Mesothelial cell of epicardium (in vitro differentiated cells): ENCODE measurements at places on chromosomes 3 and 15.

DNA sequence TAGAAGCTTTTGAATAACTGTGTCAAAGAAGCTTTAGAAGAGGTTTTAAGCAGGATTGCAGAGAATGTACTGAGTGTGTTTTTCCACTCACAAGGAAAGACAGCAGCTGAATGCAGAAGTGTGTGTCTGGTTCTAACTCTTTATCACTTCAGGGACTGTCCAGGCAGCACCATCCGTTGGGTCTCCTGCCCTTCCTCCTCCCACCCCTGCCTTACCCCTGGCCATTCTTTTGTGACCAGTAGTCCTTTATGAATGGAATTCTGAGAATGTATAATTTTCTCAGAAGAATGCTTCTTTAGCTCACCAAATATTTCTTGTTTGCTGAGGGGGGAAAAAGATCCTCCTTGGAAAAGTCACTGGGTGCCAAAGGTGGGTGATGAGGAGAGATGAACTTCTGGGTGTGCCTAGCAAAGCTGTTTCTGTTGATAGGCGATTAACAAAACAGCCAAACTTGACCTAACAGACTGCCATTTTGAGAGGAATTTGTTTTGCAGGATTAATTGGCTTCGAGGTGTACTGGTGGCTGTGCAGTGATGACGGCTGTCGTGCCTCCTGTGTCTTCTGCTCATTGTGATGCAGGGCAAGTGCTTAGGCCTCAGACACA is 70.9 kb downstream of the IGF1R start:
- H3K4me3 ChIP-seq, result peak overlapping the region; percentile 21
- H3K27me3 ChIP-seq, result no peaks in the 10 kb centered on the region
- peaks cover 82% of the 10 kb centered on the region for H3K4me1 ChIP-seq
- peak overlapping the region; percentile 94 for H3K27ac ChIP-seq

DNA sequence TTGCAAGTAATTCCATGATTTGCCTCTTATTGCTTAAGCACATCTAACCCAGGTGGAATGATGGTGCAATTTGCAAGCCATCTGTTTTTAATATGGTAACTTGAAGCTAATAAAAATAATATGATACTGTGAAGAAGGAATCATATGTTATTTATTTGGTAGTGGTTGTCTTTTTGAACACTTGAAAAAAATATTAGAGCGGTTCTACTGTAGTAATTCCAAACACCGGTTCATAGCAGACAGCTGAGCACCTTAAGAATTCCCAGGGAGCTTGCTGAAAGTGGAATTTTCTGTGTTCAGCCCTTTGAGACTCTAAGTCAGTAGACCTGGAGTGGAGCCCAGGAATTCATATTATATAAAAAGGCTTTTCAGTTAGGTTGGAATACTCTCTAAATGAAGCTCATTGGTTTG is 687.4 kb downstream of the EDEM1 start:
- H3K4me3 ChIP-seq, result no peak overlapping the region
- no peaks in the 10 kb centered on the region for H3K27me3 ChIP-seq
- no peaks in the 10 kb centered on the region for H3K36me3 ChIP-seq
- H3K4me1 ChIP-seq, result peaks cover 8% of the 10 kb centered on the region
- no peak overlapping the region for H3K27ac ChIP-seq

GRCh38 chr3:41190509-41191284 is 8.6 kb upstream of the CTNNB1 start:
- DNase-seq, result no peak
- no peaks in the 10 kb centered on the region for H3K36me3 ChIP-seq
- no peaks in the 10 kb centered on the region for H3K4me1 ChIP-seq

DNA sequence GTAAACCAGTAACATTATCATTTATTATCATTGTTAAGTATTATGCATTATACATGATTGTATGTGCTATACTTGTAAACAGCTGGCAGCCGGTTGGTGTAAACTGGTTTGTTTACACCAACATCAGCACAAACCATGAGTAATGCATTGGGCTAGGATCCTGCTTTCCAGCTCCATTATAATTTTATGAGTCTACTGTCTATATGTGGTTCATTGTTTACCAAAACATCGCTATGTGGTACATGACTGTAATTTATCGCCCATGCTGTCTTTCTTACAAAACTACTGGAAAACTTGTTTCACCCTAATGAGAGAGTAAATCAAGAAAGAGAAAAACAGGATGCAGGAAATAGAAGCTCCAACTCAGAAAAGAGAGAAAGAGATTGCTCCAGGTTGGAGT is 224.8 kb upstream of the CBLB start:
- H3K4me1 ChIP-seq, result peaks cover 17% of the 10 kb centered on the region
- peaks cover under 1% of the 10 kb centered on the region for H3K36me3 ChIP-seq
- H3K4me3 ChIP-seq, result no peak overlapping the region
- H3K27me3 ChIP-seq, result no peaks in the 10 kb centered on the region
- no peak for DNase-seq

- DNase-seq, result no peak
- H3K4me3 ChIP-seq, result no peak overlapping the region
- H3K4me1 ChIP-seq, result peaks cover 6% of the 10 kb centered on the region
- H3K27ac ChIP-seq, result no peak overlapping the region
Observed at GRCh38 chr15:68629519-68630210, 50.9 kb downstream of the CORO2B start.
